ENCODE measurements at places on chromosomes 2 and 18.

- no peak for DNase-seq
Observed at GRCh38 chr2:240369801-240370585, 65.5 kb upstream of the GPC1 start.

DNA sequence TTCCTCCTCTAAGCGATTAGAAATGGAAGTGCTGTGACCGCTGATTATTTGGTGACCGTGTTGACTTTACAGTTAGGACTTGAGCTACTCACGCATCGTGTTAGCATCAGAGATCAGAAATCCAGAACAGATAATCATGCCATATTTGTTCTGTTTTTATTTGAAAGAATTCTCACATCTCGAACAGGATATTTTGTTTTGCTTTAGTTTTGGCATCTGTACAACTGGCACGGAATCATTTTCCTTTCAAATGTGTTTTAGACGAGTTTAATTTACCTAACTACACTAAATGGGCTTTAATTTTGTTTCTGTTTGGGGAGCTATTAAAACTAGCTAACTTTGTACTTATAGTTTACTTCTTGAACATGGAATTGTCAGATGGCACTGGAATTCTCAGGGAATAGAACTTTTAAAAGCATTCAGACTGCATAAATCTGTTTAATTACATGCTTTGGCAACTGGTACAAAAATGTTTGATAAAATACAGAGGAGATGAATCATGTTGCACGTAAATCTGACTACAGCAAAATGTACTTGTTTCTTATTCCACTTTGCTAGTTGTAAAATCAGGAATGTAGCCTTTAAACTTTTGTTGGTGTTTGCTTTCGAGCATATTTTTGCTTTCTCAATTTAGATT, 1.4 kb downstream of the ITPRID2 start:
- no peak for DNase-seq

GRCh38 chr18:22939649-22940048, 6.5 kb downstream of the RBBP8 start:
- no peak for DNase-seq

- no peak for DNase-seq
Observed at GRCh38 chr2:86230961-86231360, 31.7 kb downstream of the MRPL35 start.

DNA sequence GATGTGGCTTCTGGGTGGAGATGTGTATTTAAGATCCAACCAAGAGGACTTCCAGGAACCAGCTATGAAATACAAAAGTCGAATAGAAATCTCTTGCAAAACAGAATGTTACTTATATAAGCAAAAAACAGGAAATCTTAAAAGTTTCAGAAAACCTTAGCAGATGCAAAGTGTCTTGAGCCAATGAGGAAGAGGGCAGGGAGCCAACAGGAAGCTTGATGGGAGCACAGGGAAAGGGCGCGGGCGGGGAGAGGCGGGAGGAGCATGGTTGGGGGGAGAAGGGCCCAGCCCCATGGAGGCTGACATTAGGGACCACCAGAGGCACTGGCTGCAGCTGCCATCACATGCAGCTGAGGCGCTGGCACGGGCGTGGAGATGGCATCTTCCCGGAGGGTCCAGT, 203.3 kb downstream of the SNTG2 start:
- no peak for DNase-seq

- DNase-seq = no peak
Observed at GRCh38 chr2:116952254-116952653, 862.2 kb upstream of the DDX18 start.

- DNase-seq = no peak
Observed at GRCh38 chr2:226184940-226185615, 614.5 kb downstream of the IRS1 start.

DNA sequence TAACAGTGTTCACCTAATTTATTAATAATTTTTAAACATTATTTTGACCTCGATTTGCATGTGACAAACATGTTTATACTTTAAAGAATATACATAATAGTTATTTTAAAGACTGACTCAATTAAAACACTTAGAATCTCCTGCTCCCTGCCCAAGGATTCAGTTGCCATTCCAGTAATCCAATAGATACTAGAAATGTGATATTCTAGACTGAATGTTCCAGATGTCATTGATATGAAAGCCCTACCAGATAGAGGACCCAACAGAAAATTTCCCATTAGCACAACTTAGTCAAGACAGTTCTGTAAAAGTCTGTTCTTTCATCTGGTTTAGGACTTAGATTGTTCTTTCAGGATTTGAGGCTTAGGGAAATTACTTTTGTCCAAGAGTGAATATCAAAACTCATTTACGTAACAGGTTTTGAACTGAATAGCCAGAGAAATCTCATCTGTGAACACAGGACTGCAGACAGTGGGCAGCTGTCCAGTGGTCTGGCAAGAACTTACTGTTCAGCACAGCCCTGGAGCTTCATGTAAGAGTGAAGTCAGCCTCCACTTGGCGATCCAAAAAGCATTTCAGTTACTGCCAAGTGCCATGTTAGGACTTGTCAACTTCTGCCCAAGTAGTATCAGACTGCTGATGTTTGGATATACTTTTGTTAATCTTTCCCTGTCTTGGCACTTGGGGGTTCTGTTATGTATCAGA, 77.5 kb downstream of the OSBPL6 start:
- no peak for DNase-seq

GRCh38 chr2:46275995-46276394, 21.2 kb upstream of the EPAS1 start:
- DNase-seq = no peak

GRCh38 chr2:186636800-186637496, 47.1 kb downstream of the ITGAV start:
- DNase-seq = no peak

DNA sequence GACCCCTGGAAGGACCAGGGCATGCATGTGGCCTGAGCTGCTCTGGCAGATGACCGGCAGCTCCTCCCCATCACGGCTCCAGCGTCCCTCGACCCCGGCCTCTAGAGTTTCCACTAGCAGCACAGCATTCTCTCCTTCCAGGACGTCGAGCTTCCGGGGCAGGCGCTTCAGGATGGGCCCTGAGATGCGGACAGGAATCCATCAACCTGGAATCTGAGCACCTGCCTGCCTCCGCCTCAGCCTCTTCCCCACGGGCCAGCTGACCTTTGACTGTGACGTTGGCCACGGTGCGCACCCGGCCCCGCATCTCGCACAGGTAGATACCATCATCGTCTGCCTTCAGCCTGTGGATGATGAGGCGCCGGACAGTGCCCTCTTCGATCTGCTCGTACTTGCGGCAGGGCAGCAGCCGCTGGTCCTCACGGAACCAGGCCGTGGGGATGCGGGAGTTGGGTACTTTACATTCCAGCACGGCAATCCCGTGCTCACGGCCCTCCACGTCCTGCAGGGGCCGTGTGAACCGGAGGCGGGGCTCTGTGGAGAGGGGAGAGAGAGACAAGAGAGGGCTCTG, 3.5 kb downstream of the OBSL1 start:
- DNase-seq = no peak

GRCh38 chr2:240249423-240250149, 109.1 kb upstream of the OTOS start:
- DNase-seq = no peak

- no peak for DNase-seq
Observed at GRCh38 chr2:903223-903900, 47.3 kb upstream of the SNTG2 start.

GRCh38 chr18:39627936-39628335, 2062.3 kb upstream of the CELF4 start:
- DNase-seq = no peak

GRCh38 chr2:191645434-191646162, 32.3 kb upstream of the NABP1 start:
- no peak for DNase-seq

- no peak for DNase-seq
Observed at GRCh38 chr2:177784745-177785067, 287.9 kb downstream of the PDE11A start.

GRCh38 chr2:168633200-168633599, 169.2 kb upstream of the NOSTRIN start:
- no peak for DNase-seq

DNA sequence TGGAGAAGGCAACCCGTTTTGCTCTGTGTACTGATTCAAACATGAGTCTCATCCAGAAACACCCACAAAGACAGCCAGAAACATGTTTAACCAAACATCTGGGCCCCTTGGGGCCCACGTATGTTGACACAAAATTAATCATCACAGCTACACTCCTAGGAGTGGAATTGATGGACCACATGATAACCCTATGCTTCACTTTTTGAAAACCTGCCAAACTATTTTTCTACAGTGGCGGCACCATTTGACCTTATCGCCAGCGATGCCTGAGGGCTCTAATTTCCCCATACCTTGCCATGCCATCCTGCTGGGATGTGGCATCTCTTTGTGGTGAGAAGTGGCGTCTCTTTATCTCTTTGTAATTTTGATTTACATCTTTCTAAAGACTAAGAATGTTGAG, 38.5 kb downstream of the PSMG2 start:
- no peak for DNase-seq

GRCh38 chr18:47417807-47418206, 166.3 kb upstream of the SKOR2 start:
- no peak for DNase-seq

GRCh38 chr2:58851598-58851997, 610.5 kb upstream of the FANCL start:
- no peak for DNase-seq

- no peak for DNase-seq
Observed at GRCh38 chr2:177604271-177605065, 211.9 kb downstream of the AGPS start.

DNA sequence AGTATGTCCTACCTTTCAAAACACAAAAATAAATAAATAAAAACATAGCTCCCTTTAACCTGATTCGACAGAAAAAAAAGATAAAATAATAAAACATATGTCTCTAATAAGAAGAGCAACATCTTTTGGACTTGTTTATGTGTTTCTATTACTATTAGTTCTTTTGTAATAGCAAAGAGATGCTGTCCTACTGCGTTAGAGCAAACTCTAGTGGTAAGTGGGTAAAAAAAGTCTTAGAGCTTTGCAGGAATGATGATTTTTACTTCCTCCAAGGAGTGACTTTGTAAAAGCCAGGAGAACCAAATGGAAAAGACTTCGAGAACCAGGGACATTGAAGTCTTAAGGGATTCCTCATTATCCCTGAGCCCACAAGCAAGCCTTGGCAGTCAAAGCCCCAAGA, 450.1 kb downstream of the METTL4 start:
- no peak for DNase-seq

GRCh38 chr2:23658466-23658942, 268.4 kb downstream of the ATAD2B start:
- no peak for DNase-seq

- DNase-seq = no peak
Observed at GRCh38 chr18:60861575-60861974, 471.7 kb upstream of the CDH20 start.

DNA sequence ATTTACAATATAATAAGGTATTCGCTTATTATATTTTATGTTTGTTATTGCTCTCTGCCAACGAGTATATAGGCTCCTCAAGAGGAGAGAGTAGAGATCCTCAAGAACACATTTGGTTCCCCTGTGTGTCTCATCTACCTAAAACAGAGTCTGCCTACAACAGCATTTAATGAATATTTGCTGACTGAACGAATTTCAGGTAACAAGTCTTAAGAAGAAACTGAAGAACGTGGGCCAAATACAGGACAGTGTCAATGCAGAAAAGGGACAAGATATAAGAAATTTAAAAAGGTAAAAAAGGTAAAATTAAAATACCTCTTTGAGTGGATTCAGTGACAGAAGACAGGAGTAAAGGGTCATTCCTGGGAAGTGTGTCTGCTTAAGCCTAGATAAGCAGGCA, 129.2 kb downstream of the HNMT start:
- no peak for DNase-seq

- no peak for DNase-seq
Observed at GRCh38 chr2:225117051-225117716, 74.9 kb upstream of the DOCK10 start.

DNA sequence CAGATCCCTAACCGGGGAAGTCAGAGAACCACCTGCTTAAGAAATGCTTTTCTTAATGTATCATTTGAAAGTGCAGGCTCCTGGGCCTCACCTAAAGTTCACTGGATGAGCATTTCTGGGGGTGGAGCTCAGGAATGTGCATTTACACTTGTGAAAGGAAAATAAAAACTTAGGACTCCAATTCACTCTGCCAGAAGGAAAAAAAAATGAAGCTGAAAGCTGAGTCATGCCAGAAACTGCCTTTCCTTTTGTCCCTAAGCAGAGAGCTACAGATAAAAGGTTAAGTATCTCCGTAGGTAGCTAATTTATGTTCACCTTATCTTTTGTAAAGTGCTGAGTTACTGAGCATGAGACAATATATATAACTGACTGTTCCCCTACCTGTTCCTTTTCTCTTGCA, 229.5 kb upstream of the MEX3C start:
- no peak for DNase-seq

DNA sequence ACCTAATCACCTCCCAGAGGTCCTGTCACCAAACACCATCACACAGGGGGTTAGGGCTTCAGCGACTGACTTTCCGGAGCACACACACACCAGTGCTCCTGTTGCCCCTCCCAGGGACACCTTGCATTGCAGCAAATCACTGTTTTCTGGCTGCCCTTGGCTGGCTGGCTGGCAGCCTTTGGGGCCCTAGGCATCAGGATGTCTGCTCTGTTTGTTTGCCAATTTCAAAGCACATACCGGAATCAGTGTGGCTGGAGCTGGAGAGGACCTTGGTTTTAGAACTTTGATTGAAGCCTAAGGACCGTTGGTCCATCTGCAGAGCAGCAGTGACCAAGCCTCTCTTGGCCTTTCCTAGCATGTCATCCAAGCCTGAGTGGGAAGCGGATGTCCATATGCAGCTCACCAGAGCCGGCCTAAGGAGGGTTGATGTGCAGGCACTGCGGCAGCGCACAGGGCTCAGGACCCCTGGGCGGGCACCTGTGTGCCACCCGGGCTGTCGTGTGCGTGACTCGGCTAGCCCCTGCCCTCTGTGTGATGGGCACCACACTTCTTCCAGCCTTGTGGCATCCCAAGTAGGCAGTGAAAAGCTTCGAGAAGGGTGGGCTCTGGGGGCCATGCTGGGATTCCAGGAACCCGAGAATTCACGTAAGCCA, 62.1 kb downstream of the GBX2 start:
- no peak for DNase-seq

GRCh38 chr2:189022053-189022481, 47.9 kb downstream of the COL3A1 start:
- no peak for DNase-seq

GRCh38 chr2:73036766-73037165, 34.7 kb downstream of the SFXN5 start:
- no peak for DNase-seq

DNA sequence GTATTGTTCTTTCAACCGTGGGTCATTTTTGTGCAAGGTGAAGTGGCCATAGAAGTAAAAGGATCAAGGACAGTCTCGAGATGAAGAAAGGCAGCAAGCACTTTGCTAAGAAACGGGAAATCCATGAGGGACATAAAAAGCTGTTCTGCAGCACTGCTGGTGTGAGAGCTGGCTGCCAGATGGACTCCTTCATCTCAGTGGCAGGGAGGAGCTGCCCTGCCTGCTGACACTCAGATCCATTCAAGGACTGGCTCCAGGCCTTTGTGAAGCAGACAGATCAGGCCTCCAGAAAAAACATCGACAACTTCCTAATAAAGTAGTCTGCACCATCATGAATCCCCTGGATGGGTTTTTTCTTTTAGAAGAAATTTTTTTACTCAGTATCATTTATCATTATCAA, 29.5 kb downstream of the RMC1 start:
- no peak for DNase-seq

GRCh38 chr18:78309307-78309706, 670.3 kb upstream of the SALL3 start:
- DNase-seq = no peak
